DND-41 (cell line): ENCODE measurements at places on chromosomes 5 and 9.

DNA sequence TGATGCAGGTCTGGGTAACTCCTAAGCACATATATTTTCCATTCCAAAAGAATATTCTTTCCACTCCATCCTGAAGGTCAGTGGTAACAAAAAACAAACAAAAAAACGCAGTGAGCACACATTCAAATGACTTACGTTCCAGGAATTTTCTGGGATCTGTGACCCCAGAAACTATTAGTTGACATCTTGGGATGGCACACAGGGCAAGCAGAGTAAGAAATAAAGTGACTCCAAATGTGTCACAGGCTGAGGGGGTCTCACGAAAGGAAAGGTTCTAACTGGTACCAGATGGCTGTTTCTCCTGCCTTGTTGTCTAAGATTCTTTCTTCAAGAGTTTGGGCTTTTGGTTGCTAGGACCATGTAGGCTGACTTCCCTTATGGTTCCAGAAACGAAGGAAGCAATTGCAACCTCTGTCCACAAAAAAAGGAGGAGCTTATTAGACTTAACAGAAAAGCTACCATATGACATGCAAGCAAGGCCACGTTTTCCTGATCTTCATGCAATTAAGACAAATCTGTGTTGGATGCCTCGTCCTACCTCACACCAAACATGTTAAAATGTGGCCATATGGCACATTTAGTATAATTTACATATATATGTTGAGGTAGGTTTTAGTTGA is 32.7 kb downstream of the PTGS1 start:
- H3K36me3 ChIP-seq, result no peaks in the 10 kb centered on the region
- H3K4me3 ChIP-seq, result no peak overlapping the region
- no peak for DNase-seq
- H3K27me3 ChIP-seq, result no peaks in the 10 kb centered on the region

- H3K4me3 ChIP-seq, result no peak overlapping the region
- H3K4me1 ChIP-seq, result no peaks in the 10 kb centered on the region
- no peaks in the 10 kb centered on the region for H3K27me3 ChIP-seq
- no peak for DNase-seq
- no peaks in the 10 kb centered on the region for H3K36me3 ChIP-seq
Observed at GRCh38 chr5:100026606-100027005, 508.6 kb upstream of the FAM174A start.

DNA sequence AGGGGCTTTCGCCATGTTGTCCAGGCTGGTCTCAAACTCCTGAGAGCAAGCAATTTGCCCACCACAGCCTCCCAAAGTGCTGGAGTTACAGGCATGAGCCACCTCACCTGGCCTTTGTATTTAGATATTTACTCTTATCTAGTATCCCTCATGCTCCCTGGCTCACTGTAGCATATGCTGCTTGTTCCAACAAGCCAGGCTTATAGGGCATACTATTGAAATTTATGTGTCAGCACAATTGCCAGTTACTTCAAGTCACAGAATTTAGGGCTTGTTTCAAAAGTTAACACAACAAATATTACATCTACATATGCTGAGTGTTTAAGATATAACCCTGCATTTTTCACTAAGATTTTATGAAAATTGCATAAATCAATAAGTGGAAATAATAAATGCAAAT is 469.2 kb upstream of the ZNF608 start:
- H3K36me3 ChIP-seq, result no peaks in the 10 kb centered on the region
- no peaks in the 10 kb centered on the region for H3K4me1 ChIP-seq
- H3K27ac ChIP-seq, result no peak overlapping the region
- no peak for DNase-seq

DNA sequence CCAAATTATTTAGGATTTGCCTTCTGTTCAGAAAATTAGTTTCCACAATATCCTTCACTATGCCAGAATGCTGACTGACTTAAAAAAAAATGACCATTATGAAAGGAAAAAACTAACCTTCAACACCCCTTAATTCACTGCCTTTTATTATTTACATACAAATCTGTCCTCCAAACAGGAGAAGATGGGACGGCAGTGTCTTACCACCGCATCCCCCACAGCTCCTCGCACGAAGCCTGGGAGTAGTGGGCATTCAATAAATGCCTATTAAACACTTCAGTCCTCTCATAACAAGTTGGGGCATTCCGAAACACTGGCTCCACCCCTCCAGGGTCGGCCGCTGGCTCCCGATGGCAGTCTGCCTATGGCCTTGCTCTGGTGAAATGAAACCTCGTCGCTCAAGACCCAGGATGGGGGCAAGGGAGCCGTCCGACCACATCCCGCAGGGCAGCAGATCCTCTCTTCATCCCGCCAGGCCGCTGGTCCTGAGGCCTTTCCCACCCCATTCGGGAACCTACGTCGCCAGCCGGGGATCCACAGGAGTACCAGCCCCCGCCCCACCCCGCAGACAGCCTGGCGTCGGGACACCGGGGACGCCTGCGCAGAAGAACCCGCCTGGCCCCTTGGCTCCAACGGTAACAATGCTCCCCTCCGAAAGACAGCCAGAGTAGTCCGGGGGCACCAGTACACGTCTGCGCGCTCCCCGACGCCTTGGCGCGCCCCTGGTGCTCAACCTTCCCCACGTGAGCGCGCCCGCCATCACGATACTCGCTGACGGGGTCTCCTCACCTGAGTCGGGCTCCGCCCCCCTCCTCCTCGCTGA is 613 bp downstream of the ZBTB5 start:
- no peaks in the 10 kb centered on the region for H3K27me3 ChIP-seq
- peak overlapping the region; percentile 64 for H3K4me3 ChIP-seq
- peak overlapping the region; percentile 89 for H3K27ac ChIP-seq
- peaks cover 39% of the 10 kb centered on the region for H3K4me1 ChIP-seq
- no peak for DNase-seq

DNA sequence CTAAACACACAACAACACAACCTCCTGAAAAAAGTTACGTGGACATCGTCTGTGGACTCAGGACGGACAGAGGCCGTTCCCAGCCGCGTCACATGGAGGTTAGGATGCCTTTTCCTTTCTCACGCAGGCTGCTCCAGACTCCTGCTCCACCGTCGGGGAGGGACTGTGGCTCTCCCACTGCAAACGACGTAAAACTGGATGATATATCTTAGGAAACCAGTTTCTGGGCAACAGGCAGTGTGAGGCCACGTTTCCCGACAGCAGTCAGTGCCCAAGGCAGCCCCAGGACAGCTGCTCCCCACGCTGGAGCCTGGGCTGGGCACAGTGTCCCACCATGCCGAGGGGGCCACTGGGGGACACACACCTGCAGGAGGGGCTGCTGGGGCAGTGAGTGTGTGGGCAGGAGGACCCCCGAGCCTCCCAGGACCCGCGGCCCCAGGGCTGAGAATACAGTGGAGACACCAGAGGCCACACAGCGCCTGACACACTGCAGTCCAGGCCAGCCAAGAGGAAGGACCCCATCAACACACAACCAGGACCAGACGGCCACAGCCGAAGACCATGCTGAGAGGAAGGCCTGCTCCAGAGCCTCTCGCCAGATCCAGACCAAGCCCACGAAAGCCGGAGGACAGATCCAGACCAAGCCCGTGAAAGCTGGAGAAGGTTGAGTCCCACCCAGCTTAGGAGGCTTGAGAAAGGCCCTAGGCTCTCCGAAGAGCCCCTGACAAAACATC is 26.2 kb downstream of the EXD3 start:
- H3K27me3 ChIP-seq, result no peaks in the 10 kb centered on the region
- H3K36me3 ChIP-seq, result no peaks in the 10 kb centered on the region
- H3K4me1 ChIP-seq, result no peaks in the 10 kb centered on the region
- no peak overlapping the region for H3K27ac ChIP-seq
- H3K4me3 ChIP-seq, result no peak overlapping the region

- H3K36me3 ChIP-seq, result no peaks in the 10 kb centered on the region
- H3K4me3 ChIP-seq, result no peak overlapping the region
- H3K27me3 ChIP-seq, result peaks cover 2% of the 10 kb centered on the region
Observed at GRCh38 chr5:156402387-156402921, 75.5 kb downstream of the SGCD start.

DNA sequence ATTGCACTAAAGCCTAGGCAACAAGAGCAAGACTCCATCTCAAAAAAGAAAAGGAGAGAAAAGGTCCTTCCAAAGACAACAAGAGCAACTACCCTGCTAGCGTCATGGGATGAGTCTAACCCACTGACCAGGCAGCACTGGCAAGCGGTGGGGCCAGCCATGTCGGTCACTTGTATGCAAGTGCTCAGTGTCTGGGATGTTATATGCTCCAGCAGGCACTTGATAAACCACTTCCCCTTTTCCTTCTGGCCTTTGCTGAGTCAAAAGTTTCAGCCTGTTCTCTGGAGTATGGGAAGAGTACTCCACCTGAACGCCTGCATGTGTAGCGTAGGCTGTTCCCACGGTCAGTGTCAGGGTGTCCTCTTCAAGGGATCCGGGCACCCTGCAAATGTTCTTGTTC is 9.2 kb upstream of the MXD3 start:
- no peak overlapping the region for H3K4me3 ChIP-seq
- H3K4me1 ChIP-seq, result no peaks in the 10 kb centered on the region
- no peaks in the 10 kb centered on the region for H3K27me3 ChIP-seq
- no peak overlapping the region for H3K27ac ChIP-seq
- DNase-seq, result no peak
- H3K36me3 ChIP-seq, result peaks cover 11% of the 10 kb centered on the region; the same call in 1 of the 2 replicates

DNA sequence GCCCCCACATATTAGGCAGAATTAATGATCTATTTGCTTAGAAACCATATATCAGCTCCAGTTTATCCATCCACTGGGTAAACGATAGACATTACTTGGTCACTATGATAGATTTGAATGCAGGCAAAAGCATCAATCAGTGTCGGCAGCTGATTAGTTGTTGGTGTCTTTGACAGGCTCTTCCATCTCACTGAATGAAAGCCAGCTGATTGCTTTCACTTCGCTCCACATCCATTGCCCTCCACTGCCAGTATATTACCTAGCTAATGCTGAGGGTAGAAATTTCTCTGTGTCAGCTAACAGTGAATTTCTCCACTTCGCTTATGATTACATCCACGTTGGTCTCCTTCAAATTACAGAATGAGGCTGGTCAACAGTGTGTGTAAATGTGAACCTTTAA is 821.3 kb upstream of the TYRP1 start:
- H3K36me3 ChIP-seq, result no peaks in the 10 kb centered on the region
- H3K4me3 ChIP-seq, result no peak overlapping the region
- DNase-seq, result no peak
- H3K27ac ChIP-seq, result no peak overlapping the region
- H3K27me3 ChIP-seq, result no peaks in the 10 kb centered on the region
